ENCODE measurements at places on chromosomes 7 and 10.

GRCh38 chr7:157372300-157373232 is 35.8 kb downstream of the DNAJB6 start:
- DNase-seq = no peak

DNA sequence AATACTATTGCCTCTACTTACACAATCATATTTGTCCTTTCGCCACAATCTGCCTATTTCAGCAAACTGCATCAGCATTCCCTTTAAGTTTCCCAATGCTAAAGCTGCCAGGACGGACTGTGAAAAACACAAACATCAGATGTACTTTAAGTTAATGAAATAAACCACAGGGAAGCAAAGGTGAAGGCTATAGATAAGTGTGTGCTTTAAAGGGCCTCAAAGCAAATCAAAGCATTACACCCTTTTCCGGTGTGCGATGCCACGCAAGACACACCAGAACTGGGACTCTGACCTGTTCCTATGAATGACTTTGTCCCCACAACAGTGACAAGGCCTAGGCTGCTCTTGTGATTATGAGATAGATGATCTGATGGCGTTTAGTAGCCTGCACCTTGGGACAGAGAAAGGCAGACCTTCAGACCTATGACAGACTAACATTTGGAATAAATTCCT is 23.4 kb downstream of the SLC26A3 start:
- DNase-seq = no peak

GRCh38 chr7:14717816-14718215 is 184.7 kb downstream of the DGKB start:
- DNase-seq = no peak

GRCh38 chr10:29324220-29324841 is 35.5 kb downstream of the LYZL1 start:
- no peak for DNase-seq

DNA sequence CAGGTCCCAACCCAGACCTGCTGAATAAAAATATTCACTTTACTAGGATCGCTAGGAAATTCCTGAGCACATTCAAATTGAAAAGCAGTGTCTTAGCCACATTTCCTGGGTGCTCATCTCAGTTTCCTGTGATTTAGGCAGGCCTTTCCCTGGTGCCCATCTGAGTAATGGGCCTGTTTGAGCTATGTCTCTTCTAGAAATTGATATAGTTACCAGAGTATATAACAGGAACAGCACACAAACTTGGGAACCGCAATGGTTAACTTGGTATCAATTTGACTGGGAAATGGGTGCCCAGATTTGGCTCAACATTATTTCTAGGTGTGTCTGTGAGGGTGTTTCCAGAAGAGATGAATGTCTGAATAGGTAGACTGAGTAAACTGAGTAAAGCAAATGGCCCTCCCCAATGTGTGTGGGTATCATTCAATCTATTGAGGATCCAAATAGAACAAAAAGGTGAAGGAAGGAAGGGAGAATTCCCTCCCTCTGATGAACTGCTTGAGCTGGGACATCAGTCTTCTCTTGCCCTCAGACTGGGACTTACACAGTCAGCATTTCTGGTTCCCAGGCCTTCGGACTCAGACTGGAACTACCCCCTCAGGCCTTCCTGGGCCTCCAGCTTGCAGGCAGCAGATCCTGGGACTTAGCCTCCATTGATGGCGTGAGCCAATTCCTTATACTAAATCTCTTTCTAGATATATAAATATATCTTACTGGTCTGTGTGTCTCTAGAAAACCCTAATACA is 99.1 kb downstream of the CCDC71L start:
- no peak for DNase-seq

DNA sequence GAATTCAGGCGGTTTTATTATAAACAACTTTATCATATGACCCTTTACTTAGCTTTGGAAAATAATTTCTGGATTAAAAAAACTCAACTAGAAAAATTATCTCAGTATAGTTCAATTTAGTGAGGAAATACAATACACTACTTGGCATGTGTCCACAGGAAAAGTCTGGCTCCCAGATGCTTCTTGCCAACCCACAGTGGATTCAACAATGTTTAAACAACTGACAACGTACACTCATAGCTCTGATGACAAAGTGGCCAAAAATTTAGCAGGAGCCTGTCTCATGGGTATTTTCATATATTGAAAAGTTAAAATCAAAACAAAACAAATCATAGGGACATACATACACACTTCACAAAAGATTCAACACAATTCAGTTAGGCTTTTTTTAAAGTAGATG is 158.8 kb downstream of the SKAP2 start:
- DNase-seq = no peak

DNA sequence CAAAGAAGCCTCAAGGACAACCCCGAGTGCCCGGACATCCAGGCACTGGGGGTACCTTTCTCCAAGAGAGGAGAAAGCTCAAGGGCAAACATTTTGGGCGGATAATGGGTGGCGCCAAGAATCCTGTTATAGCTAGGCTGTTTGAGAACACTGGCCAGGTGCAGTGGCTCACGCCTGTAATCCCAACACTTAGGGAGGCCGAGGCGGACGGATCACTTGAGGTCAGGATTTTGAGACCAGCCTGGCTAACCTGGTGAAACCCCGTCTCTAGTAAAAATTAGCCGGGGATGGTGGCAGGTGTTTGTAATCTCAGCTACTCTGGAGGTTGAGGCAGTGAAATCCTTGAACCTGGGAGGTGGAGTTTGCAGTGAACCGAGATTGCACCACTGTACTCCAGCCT is 25.2 kb upstream of the UNC5B start:
- DNase-seq = no peak

DNA sequence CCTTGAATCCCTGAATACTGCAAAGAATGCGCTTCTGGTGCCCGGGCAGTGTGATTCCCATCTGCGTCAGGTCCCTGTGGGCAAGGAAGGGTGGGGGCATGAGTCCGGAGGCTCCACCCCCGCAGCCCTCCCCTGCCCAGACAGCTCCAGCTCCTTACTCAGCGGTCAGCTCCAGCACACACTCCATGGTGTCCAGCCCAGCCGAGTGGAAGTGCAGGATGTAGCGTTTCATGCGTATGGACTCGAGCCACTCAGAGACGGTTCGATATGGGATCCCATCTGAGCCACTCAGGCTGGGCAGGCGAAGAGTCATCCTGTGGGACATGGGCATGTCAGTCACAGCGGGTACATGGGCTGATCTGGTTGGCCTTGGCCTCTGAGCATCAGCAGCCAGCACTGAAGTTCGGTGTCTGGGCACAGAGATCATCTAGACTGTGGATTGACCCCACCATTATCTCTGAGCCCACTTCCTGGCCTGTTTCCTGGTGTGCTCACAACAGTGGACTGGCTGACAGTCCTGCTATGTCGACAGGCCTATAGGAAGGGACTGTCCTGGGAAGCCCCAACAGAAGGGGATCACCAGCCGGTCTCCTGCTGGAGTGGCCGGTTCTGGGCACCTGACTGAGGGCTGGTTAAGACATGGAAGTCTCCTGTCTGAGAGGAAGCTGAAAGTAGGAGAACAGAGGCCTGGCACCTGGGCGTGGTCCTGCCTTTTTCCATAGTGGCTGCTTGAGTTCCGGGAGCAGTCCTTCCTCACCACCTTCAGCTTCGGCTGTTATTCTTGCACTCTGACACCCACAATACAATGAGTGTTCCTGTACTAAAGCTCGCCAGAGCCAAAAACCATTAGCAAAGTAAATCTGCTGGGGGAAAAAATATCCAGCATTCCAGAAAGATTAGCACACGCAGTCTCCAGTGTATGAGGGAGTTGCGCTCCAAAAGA is 10.6 kb downstream of the ZYX start:
- DNase-seq = no peak

DNA sequence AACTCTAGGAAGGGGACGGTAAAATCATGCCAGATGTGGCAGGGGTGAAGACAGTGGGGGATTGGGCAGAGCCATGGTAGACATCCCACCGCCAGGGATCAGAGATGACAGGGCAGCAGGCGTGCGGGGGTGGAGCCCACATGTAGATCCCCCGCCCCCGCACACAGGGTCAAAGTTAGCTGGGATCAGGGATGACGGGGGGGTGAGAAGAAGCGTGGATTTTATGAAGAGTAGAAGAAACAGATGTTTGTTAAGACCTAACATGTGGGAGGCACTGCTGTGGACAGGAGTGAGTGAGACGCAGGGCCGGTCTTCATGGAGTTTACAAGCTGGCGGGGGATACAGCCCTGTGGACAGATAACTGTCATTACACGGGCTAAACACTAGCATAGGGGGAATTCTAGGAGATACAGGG is 154.0 kb upstream of the KLF14 start:
- DNase-seq = peak; percentile 20

GRCh38 chr7:45888185-45888992 is at the start of gene IGFBP1:
Gene IGFBP1 (plus strand): TSS chr7:45888488. CDS start chr7:45888653, 165 bp downstream.
- DNase-seq = no peak

DNA sequence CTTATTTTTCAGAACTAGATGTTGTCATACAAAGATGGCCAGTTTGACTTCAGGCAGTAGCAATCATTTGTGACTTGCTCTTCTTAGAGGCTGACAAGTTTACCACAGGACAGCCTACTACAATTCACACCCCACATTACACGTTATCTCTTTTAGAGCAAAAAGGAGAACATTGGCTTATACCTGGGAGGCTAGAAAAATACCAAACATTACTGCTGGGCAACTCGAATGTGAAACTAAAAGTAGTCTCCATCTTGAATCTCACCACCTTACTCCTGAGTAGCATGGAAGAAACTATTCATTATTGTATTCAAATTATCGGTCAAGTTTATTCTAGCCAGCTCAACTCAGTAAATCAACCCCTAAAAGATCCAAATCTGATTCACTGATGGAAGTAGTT is 90.7 kb upstream of the TMEM26 start:
- DNase-seq = no peak

GRCh38 chr7:27608776-27609495 is 53.7 kb downstream of the HIBADH start:
- DNase-seq = no peak

DNA sequence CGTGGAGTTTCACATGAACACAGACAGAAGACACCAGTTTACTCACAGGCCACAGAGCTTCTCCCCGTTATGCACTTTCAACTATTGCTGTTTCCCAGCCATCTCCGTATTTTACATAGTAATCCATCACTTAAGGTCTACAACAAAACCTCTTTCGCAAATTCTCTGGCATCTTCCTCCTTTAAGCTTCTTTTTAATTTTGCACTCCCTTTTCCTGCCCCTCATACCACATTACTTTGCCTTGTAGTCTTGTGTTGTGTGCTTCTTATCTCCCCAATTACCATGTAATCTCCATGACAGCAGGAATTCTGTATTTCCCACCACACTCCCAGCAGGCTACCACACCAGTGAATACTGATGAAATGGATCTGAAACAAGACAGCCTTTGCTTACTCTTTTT is 87.3 kb downstream of the ODAD2 start:
- no peak for DNase-seq

- peak; percentile 37 for DNase-seq
Measured at GRCh38 chr10:97332591-97333350, 1.8 kb downstream of the FRAT2 start.

DNA sequence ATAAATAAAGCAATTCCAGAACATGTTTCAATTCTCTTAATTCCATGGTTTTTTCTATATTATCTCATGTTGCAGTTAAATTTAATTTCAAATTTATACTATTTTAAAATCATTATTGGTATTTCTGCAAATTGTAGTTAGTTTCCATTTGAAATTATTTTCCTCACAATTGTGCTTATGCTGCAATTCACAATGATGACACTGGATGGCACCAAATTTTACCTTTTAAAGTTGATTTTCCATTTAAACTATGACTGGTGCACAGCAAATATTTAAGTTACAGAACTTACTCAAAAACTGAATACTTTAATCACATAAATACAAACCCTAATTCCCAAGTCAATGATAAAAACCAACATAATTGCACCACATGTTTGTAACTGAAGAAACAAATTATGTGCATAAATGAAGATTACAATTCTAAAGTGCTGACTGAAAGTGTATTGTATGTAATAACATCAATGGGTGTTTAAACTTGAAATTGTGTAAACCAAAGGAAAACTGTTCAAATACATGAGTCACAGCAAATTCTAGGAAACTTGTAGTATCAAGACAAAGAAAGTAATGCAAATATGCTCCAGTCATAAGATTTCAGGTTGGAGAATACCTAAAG is 75.3 kb upstream of the AASS start:
- DNase-seq = no peak

- no peak for DNase-seq
Measured at GRCh38 chr10:79209831-79210230, 137.4 kb upstream of the PPIF start.

DNA sequence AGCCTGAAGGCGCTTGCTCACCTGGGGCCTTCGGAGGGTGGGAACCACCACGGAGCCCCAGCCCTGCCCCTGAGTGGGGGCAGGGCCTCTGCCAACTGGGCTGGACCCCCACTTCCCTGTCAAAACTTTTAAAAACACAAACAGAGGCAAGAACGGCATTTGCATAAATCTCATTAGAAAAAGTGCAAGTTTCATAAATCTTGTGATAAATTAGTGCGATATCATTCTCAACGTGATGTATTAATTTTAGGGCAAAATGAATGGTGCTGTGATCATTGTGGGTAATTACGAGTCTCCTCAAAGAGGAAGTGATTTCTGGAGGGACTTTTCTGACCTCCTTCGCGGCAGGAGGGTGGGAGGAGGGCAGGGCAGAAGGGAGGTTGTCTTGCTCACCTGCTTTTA is 98.3 kb downstream of the CDH23 start:
- DNase-seq = no peak

DNA sequence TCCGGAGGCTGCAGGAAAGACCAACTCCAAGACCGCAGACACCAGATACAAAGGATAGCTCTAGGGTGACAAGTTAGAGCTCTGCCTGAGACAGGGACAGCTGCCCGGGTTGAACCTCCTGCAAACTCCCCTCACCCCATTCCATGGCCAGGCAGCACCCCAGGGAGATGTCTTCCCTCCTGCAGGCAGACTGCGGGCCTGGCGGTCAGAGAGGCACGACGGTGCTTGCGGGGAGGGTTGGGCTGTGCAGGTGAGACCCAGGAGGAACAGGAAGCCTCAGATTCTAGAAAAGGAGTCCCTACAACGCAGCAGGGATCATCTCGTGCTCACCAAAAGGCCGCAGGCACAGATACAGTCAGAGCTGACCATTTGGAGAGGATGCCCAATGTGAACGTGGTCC is 34.6 kb downstream of the CARD11 start:
- DNase-seq = no peak

DNA sequence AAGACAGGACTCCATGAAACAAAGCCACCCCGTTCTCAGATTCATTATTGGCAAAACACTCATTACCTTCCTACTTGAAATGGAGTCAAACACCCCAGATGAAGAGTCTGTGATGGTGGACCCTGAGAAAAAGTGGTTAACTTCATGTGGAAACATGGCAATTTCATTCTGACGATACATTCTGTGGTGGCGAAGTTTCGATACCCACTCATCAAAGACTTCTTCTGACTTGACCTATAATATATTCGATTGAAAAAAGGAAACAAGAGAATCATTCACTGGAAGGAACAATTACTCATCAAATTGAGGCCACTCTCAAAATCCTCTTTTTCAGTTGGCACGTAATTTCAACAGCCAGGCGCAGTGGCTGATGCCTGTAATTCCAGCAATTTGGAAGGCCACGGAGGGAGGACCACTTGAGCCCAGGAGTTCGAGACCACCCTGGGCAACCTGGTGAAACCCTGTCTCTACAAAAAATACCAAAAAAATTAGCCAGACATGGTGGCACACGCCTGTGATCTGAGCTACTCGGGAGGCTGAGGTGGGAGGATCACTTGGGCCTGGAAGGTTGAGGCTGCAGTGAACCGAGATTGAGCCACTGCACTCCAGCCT is 108.8 kb upstream of the GSDME start:
- peak; percentile 58 for DNase-seq

- DNase-seq = no peak
Measured at GRCh38 chr7:1397491-1398327, 61.6 kb downstream of the MICALL2 start.

GRCh38 chr7:114944745-114945625 is 23.1 kb downstream of the MDFIC start:
- no peak for DNase-seq
